ENCODE measurements at places on chromosomes 3 and 15.
A peak's percentile ranks its signal among the peaks of the same experiment; 100 is the strongest.

GRCh38 chr3:147398813-147399534 is 7.4 kb downstream of the ZIC4 start:
- DNase-seq: no peak

GRCh38 chr15:64536244-64536836 is 76.0 kb downstream of the ZNF609 start:
- DNase-seq: no peak

DNA sequence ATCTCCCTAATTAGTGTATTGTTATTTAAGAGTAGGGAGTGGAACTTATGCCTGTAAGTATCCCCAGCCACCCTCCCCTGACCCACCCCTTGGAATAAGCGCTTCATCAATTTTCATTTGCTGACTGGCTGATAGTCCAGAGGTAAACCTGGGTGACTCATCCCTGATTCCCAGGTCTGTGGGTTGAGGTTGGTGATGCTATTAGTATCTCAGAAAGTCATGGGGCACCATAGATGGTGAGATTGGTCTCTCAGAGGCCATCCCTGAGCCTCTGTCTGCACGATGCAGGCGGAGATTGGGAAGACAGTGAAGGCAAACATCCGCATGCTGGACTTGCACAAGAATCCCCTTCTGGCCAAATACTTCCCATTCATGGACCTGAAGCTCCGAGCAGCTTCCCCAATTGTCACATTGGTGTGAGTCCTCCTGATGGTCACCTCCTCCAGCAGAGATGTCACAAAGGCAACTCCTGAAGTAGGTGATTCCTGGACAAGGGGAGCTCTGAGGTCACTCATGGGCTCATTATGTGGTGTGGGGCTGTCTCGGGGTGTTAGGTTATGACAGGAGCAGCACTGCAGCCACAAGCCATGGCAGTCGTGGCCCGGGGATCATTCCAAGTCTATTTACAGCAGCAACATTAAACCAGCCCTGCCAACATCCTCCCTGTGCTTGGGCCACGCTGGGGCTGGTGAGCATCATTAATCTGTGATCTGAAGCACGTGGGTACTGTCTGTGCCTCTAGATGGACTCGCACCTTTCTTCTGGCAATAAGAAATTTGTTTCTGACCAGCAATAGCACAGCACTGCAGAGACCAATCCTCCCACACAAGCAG is 6.8 kb upstream of the TXNRD3 start:
- DNase-seq: no peak

GRCh38 chr3:100263583-100263982 is 2.8 kb downstream of the TBC1D23 start:
- no peak for DNase-seq

GRCh38 chr3:24263069-24263668 is 231.5 kb downstream of the THRB start:
- DNase-seq: peak; percentile 31

GRCh38 chr3:123284399-123285010 is 82.8 kb downstream of the SEC22A start:
- DNase-seq: no peak

GRCh38 chr15:63466378-63467192 is 37.8 kb upstream of the USP3 start:
- peak; percentile 80 for DNase-seq

- DNase-seq: no peak
Observed at GRCh38 chr3:38573556-38573955, 75.9 kb downstream of the SCN5A start.

DNA sequence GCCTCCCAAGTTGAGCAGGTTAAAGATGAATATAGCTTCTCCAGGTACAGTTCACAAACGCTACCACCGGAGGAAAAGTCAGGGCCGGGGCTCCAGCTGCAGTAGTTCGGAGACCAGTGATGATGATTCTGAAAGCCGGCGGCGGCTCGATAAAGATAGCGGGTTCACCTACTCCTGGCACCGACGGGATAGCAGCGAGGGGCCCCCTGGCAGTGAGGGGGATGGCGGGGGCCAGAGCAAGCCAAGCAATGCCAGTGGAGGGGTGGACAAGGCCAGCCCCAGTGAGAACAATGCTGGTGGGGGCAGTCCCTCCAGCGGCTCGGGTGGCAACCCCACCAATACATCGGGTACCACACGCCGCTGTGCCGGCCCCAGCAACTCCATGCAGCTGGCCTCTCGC is 61.4 kb downstream of the SNRK start:
- DNase-seq: no peak

GRCh38 chr15:41727143-41727542 is 47.1 kb upstream of the MAPKBP1 start:
- DNase-seq: no peak

- no peak for DNase-seq
Observed at GRCh38 chr3:151476344-151477018, 15.6 kb upstream of the IGSF10 start.

GRCh38 chr15:68819495-68820294 is 1.0 kb downstream of the ANP32A start:
- peak; percentile 87 for DNase-seq

Measured in tongue (tissue), 3 donors.